Pons (tissue), 1 donor: ENCODE measurements at places on chromosomes 7 and 10.

GRCh38 chr10:21212348-21212747 lies 313.1 kb downstream of the SKIDA1 start:
- no peak for DNase-seq

- DNase-seq, result no peak
These were observed 47.6 kb upstream of the NKX6-2 start for GRCh38 chr10:132833421-132834111.

DNA sequence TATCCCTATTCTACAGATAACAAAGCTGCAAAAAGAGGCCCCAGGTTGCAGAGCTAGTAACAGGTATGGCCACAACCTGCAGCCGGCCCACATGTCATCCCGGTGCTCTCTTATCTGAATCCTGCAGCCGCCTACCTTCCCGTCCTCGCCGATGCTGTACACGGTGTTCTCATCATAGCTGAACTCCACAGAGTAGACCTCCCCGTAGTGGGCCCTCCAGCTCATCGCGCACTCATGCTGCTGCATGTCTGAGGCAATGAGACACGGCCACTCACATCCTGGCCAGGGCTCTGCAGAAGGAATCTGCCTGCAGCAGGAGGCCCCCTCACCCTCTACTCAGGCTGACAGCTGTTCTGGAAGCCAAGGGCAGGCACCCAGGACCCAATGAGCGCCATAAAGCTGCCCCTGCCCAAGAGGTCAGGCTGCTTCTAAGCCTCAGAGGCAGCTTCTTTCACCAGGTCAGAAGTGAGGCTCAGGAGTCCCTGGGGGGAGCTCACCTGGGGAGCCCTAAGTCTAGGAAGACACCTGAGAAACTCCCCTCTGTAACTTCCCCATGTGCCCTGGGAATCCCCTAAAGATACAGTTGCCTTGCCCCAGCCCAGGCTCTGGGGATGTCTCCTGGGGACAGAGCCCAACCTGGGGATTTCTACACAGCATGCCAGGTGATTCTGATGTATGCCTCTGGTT lies 17.9 kb upstream of the CYREN start:
- DNase-seq, result no peak

GRCh38 chr7:82018226-82018625 lies 248.4 kb upstream of the HGF start:
- DNase-seq, result no peak

DNA sequence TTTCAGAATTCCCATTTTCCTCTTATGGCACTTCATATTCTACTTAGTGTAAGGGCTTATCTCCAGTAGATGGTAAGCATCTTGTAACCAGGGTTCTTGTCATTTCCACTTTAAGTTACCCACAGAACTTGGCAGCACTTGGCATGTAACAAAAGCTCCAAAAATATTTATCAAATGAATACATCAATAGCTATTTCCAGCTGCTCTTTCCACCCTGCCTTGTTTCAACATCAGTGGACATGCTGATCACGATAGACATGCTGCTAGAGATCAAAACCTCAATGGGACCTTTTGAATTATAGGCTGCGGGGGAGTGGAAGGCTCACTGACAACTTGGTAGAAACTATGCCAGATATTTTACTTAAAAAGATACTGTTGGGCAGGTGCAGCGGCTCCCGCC lies 32.9 kb downstream of the HOXA1 start:
- no peak for DNase-seq
